ENCODE measurements at places on chromosomes 7 and 10.

GRCh38 chr10:6530966-6531365, 49.1 kb downstream of the PRKCQ start:
- DNase-seq: no peak

- no peak for DNase-seq
Observed at GRCh38 chr10:28587970-28588290, 55.0 kb downstream of the WAC start.

GRCh38 chr7:2034291-2035201, 198.2 kb downstream of the MAD1L1 start:
- DNase-seq: no peak

GRCh38 chr7:114310345-114311110, 104.1 kb upstream of the FOXP2 start:
- no peak for DNase-seq

DNA sequence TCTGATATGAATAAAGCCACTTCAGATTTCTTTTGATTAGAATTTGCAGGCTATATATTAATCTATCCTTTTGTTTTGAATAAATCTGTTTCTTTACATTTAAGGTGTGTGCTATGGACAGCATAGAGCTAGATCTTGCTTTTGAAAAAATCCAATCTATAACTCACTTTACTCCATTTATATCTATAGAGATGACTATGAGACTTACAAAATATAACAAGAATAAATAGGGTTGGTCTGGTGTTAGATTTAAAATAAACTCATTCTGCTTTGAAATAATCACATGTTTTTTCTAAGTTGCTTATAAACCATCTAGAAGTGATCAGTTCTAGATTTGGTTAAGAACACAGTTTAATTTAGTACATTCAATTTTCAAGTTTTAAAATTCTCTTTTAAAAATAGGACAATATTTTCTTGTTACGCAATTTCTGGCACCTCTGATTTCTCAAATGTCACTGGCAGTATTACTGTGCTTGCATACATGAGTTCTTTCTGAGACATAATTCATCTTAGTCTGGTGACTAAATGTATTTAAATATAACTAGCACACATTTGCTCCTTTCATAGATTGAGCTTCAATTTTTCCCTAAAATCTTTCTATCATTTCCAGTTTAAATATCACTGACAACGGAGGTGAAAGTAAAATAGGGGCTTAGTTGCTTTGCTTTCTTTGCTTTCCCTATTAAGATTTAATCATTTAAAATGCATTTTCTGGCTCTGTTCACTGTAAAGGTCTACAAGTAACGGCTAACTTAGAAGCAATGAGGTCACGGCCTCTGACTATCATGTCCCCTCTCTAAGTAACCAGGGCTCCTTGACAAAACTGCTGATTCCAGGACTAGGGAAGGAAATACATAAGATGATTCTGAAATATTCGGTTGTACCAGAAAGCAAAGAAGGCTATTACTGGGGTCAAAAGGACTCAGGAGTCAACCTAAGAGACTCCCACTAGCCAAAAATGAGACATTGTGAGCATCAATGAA, 89.3 kb downstream of the ICA1 start:
- no peak for DNase-seq

DNA sequence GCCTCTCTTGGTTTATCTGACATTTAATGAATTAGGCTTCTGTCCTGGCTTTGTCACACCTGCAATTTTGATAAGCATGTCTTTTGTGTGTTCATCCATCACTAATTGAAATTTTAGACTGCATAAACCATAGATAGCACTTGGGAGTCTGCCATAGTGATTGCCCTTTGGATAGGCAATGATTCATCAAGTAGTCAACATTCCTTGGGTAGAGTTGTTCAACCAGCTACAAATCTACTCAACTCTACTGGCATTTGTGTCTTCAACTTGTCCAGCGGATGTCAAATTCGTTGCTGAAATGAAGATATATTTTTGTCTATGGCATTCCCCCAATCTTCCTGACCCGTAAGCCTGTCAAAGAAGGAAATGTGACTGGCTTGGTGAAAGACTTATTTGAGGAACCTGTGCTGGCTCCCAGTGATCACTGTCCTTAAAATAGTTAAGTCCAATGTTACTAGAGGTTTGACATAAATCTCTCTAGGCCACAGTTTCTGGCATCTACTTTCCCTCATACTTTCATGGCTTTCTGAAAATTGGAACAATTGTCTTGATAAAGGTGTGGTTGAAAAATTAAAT, 33.7 kb upstream of the CREB5 start:
- no peak for DNase-seq

DNA sequence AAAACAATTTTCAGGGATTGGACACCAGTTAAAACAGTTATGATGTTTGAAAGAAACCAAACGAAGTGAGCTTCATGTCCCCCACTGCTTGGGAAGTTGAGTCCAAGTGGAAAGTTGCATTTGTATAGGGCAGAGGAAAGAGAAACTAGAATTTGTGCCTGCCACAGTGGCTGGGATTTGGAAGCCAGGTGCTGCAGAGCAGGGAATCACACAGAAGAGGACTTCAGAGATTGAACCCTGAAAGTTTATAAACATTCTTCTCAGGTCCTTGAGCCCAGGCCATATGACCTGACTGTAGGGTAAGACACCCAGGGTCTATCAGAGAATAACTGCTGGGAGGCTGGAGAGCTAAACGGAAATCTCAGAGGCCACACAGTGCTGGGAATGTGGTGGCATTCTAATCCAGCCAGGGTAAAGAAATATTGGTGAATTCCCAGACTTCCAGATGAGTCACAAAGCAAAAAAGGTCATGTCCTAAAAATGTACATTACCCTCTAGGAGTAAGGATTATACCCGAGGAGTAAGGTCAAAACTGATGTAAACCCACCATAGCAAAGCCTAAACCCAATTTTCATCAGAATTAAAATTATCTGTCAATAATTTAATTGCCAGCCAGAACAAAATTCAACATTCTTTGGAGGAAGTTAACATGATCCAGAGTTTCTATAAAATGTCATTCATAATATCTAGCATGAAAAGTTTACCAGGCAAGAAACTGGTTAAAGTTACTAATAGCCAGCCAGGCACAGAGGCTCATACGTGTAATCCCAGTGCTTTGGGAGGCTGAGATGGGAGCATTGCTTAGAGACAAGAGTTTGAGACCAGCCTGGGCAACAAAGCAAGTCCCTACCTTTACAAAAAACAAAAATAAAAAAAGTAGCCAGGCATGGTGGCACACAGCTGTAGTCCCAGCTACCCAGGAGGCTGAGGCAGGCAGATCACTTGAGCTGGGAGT, 31.2 kb downstream of the TOMM7 start:
- DNase-seq: no peak

GRCh38 chr10:50574305-50574704, 49.5 kb downstream of the SGMS1 start:
- DNase-seq: no peak

DNA sequence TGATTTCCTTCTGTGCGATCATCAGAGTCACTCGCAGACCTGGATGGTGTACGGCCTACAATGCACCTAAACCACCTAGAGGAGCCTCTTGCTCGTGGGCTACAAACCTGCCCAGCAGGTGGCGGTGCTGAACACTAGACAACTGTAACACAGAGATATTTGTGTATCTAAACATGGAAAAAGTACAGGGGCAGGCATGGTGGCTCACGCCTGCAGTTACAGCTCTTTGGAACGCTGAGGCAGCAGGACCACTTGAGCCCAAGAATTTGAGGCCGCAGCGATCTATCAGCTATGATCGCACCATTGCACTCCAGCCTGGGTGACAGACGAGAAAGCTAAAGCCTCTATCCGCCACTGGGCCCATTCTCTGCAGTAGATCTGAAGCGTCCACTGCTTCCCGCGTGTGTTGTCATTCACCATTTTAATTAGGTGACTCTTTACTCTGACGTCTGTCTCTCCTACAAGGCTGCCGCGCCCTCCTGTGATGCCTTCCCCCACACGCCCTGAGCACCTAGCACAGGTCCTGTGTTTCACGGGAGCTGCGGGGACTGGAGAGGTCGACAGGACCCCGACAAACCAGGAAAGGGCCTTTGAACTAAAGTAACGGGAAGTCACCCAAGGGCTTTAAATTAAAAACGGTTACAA, 774 bp downstream of the TUBGCP2 start:
- DNase-seq: peak; percentile 89

- DNase-seq: peak; percentile 80
Observed at GRCh38 chr7:35985126-35985754, 167.8 kb upstream of the EEPD1 start.

- DNase-seq: no peak
Observed at GRCh38 chr7:75639886-75640190, 98.9 kb downstream of the HIP1 start.

- peak; percentile 61 for DNase-seq
Observed at GRCh38 chr7:29243910-29244655, 49.5 kb downstream of the CHN2 start.

GRCh38 chr7:154676422-154677073, 326.4 kb downstream of the PAXIP1 start:
- DNase-seq: no peak

- DNase-seq: no peak
Observed at GRCh38 chr10:79349072-79349491, 1.8 kb downstream of the PPIF start.

GRCh38 chr10:11145495-11145855, 127.8 kb downstream of the CELF2 start:
- peak; percentile 59 for DNase-seq

- no peak for DNase-seq
Observed at GRCh38 chr7:84684836-84685480, 490.4 kb upstream of the SEMA3A start.

GRCh38 chr7:32161708-32162107, 91.5 kb upstream of the PDE1C start:
- DNase-seq: no peak

DNA sequence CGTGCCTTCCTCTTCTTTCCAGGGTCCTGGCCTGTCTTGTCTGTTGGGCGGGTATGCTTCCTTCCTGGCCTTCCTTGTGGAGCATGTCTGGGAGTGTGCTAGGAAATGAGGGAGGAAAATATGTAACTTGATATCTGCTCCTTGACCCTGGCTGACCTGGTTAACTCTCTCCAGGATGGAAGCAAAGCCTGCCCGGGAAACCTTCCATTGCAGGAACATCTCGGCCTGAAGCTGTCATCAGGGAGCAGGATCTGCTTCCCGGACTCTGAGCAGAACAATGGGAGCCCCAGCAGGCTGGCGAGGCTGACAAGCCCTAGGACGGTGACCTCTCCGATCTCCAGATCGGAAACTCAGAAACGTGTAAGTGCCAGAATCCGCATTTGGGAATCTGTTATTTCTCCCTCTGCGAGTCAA, 340.3 kb downstream of the FRMD4A start:
- DNase-seq: no peak

DNA sequence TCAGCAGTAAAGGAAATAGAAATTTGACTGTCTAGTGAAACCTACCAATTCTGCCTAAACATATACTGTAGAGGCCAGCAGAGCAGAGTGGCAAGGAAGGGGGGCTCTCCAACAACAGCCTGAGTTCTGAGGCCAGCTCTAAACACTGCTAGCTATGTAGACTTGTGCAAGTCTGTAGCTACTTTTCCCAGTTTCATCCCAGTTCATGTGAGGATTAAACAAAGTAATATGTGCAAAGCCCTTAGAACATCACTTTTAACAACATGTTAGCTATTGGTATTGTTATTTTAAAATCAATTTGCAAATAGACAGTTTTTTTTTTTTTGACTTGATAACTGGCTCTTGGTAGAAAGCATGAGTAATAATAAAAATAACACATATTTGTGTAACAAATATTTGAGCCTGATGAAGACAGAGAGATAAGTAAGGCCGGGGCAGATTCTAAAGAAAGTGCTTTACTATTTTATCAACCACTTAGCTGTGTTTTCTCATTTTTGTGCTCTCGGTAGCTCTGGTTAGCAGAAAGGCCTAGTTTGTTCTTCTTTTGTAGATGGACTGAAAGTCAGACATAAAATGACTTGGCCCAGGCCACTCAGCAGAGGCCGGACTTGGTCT, 9.3 kb downstream of the CHST12 start:
- no peak for DNase-seq

DNA sequence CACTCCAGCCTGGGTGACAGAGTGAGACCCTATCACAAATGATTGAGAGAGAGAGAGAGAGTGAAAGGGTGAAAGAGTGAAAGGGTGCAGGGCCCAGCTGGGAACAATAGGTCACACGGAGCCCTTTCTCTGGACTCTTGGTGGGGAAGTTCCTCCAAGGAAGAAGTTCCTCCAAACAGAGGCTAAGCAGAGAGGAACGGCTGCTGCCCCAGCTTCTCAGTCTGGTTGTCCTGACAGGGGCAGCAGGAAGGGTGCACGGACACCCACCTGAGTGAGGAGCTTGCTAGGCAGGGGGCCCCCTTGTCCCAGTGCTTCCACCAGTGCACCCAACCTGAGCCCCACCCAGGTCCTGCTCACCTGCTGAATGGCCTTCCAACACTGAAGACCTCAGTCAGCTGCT, 38.8 kb upstream of the MYL10 start:
- DNase-seq: no peak

DNA sequence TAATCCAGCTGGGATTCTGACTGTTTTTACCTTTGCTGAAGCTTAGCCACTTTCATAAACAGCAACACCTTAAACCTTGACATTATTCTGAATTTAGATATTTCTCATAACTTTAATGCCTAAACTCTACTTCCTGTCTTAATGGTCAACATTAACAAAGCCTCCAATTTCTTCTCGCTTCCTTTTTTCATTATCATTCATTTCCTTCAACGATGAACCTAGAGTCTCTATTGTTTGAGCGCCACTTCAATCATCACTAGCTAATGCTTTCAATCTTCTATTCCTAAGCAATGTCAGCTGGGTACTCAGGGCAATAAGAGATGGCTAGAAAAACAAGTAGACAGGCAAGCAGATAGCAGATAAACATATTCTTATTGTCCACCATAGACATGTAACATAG, 96.6 kb upstream of the TMEM196 start:
- DNase-seq: no peak

DNA sequence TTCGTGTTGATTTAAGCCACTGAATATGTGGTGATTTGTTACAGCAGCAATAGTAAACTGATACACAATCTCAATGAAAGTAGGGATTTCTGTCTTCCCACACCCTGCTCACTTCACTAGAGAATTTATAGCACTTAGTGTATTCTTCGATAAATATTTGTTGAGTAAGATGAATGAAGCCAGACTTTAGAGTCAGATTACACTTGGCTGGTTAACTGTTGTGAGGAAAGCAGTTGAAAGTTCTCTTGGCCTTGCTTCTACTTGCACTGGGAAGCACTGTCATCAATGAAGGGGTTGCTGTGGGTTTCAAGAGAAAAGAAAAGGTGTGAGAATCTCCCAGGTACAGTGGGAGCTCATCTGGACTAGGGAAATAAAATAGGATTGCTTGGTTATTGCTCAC, 82.1 kb upstream of the IGFBP3 start:
- no peak for DNase-seq

DNA sequence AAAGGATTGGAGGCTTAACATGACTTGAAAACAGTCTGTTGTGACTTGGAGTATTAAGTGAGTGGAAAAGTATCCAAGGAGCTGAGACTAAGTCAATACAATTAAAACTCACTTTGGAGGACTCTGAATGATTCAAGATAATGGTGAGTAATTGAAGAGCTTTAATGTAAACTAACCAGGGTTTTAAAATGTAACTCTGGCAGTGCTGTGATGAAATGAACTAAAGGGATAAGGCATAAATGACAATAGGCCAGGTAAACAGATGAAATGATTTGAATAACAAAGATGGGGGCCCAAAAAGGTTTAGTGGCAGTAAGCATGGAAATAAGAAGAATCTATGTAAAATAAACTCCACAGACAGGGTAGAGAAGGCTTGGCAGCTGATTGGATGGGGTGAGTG, 316.5 kb upstream of the CACNA2D1 start:
- DNase-seq: no peak

GRCh38 chr7:44267719-44268421, 57.5 kb downstream of the CAMK2B start:
- no peak for DNase-seq

Data from activated naive CD4-positive, alpha-beta T cell treated with Interleukin-2 at 50 U/mL for 16 hours (primary cell).